GF-D8 (cell line): ENCODE measurements at places on chromosomes 3 and 15.
A peak's percentile ranks its signal among the peaks of the same experiment; 100 is the strongest.

GRCh38 chr15:94674296-94674695, 442.9 kb downstream of the MCTP2 start:
- no peak for DNase-seq

GRCh38 chr3:129377615-129378014, 50.8 kb downstream of the EFCAB12 start:
- DNase-seq = no peak

DNA sequence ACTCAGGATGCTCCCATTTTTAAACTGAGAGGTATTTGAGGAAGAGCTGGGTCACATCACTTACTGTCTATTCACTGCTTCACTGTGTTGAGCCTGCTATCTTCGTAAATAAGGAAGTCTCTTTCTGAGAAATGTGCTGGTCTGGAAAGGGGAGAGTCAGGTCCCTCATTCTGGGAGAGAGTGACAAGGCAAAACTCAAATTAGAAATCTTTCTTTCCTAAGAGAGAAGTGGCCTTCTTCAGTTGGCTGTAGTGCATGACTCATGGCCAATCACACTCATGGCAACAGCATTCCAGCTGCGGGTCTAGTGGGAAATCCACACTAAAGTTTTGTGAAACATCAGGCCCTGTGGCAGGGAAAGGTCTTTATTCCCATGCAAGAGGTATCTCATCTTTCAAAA, 11.5 kb upstream of the TIMP4 start:
- peak; percentile 7 for DNase-seq

GRCh38 chr15:74889390-74889882, 406 bp upstream of the MPI start:
- DNase-seq = peak; percentile 21

DNA sequence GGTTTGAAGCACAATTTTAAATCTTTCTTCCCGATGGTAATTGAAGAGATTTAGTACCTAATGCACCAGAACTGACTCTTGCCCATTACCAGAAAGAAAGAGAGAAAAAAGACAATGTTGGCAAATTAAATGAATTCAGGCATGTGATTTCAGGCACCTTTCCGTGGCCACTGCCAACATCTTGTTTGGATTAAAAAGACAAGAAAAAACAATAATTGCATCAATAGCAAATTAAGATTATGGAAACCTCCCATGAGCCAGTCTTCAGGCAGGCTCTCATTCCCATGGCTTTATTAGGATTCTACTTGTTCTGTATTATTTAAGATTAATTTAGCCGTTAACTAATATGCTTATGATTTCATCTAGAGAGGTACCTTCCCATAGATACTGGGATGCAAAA, 193.0 kb downstream of the GREM1 start:
- no peak for DNase-seq

DNA sequence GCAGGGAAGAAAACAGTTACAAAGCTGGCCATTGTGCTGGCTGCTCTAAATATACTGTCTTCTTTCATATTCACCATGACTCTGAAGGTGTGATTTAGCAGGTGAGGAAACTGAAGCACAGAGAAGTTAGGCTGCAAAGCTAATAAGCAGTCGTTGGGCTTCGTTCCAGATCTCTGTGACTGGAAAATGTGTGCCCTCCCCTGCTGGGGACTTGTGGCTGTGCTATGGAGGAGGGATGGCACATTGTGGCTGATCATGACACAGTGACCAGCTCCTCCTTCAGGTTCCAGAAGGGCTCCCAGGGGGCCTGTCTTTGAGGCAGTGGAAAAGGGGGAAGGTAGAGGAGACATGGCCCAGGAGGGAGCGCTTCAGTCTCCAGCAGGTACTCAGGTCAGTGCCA, 19.2 kb downstream of the PXK start:
- DNase-seq = peak; percentile 89

DNA sequence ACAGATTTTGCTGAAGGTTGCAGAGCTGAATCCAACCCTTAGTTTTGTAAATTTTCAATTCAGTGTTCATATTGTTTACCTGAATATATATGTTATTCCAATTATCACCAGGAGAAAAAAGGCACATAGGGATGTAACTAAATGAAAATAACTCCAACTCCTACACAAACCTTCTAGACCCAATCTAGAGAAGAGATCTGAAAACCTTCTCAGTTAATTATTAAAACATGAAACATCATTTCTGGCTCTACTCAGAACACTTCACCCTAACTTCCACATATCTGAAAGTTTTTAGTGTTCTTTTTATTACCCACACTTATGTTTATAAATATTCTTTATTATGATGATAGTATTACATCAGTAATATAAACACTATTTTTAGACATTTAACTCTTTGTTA, 76.6 kb downstream of the LRRFIP2 start:
- DNase-seq = no peak

DNA sequence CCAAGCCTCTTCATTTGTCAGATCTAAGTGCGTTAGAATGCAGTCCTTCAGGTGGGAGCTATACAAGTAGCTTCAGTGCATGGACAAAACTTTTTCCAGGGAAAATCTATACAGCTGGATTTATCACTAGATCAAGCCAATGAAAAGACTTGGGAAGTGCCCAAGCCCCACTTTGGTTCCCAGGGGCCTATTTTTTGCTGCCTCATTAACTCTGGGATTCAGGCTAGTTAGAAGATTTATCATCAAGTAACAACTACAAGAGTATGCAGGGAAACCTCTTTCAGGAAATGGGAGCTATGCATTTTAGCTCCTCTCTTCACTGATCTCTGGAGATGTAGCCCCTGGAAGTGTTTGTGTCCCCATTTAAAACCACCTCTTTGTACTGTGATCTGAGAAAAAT, 908.8 kb downstream of the SQOR start:
- no peak for DNase-seq

DNA sequence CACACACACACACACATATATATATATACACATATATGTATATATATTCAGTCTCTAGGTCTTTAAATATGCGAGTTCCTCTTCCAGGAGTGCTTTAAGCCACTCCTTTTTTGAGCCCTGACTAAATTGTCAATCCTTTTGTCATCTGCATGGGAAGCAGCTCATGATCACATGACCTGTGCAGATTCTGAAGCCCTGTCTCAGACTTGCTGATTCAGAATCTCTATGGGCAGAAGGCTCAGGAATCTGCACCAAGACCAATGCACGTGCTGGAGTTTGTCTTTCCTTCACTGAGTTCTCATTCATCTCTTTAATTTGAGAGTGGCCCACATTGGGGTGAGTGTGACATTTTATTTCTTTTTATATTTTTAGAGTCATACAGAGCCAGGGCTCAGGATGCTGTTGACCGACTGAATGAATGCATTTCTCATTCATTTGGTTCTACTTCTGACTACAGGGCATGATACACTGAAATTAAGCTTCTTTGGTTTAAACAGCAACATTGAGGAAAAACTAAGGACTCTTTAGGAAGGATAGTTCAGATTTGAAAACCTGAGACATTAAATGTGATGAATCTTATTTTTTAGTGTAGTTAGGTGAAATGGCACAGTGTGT, 307.5 kb downstream of the EDEM1 start:
- no peak for DNase-seq

- peak; percentile 97 for DNase-seq
These were observed 10.0 kb downstream of the GATA2 start for GRCh38 chr3:128482666-128483656.

DNA sequence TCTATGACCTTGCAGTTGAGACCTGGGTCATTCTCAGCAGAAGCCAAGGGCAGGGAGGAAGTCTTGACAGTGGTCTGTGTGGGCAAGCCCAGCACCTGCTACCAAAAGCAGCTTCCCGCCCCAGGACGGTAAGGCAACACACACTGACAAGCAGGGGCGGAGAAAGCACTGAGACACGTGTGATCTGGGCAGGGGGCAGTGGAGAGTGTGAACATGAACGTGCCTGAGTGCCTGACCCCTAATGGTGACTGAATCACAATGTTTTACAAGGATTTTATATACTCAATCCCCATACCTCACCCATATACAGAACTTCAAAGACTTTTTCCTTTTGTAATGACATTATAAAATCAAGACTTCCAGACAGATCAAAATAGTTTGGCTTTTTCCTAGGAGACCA, 35.2 kb downstream of the ANP32A start:
- DNase-seq = no peak

DNA sequence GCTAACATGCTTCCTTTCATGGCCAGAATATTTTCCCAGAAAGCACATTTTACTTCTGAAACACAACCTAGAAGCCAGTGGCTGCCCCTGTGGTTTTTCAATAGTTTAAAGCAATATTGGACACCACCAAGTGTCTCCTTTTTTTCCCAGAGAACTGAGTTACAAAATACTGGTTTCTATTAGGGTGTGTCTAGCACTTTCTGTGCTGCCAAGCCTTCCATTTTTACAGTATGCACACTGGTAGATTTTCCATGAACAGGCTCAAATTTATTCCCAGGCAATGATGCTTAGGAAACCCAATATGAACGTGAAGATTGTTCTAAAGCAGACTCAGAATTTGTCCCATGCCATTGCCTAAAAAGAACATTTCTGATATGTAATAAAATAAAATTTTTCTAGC, 7.2 kb downstream of the TNFAIP8L3 start:
- DNase-seq = no peak

DNA sequence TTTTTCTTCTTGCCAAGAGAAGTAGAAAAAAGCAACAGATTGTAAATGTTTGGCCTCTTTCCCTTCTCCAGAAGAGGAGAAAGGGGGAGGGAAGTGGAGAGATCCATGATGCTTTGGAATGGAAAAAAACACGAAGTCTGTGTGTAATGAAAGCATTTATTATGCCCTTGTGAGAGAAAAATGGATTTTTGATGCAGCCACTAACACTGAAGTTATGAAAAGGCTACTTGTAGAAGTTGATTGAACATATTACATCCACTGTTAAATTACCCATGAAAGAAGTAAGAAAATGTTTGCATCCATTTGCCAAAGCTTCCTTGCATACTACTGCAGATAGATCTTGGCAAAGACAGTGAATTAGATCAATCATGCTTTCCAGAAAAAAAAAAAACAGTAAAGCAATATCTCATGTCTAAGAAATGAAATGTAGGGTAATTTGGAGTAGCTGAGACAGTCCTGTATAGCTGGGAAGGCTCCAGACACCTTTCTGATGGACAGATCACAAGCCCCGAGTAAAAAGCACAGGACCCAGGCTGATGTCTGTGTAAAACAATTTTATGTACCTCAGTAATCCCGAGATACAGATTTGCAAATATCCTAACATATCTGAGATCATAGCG, 295.5 kb downstream of the PLOD2 start:
- DNase-seq = no peak

GRCh38 chr3:155391104-155391503, 97.6 kb upstream of the STRIT1 start:
- DNase-seq = no peak

DNA sequence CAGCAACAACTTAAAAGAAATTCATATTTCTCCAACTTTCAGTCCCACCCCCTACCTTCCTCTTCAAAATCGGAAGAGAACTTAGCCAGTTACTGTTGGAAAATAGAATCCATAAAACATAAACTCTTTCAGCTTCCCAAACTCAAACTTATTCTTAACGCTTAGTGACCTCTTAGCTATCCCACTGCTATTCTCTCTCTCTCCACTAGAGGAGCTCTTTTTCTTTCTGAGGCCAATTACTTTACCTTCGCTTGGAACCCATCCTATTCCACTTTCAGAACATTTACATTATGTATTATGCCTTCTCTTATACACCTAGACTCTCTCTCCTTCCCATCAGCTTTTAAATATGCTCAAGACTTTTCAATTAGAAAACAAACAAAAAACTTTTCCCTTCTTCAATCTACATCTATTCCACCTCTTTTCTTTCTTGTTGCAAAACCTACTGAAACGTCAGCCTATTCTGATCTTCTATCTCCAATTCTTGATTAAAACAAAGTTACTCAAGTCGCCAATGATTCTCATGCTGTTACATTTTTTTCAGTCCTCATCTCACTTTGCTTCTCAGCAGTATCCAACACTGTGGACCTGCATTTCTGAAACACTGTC, 13.4 kb upstream of the GHSR start:
- DNase-seq = no peak

DNA sequence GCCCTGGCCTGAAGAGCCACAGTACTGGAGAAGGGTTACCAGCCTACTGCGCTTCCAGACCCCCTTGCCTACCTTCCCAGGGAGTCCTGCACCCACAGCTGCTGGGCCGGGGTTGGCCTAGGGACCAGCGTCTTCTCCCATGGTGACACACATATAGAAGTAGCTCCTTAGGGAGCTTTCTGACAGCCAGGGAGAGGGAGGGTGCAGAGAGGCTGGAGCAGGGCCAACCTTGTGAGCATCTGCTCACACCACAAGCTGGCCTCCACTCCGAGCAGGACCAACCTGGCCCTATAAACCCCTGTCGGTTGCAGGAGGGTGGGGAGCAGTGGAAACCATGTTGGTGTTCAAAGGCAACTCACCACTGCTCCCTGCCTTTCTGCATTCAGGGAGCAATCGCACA, 35.2 kb downstream of the SRPRB start:
- no peak for DNase-seq

- no peak for DNase-seq
These were observed 29.8 kb downstream of the HOMER2 start for GRCh38 chr15:82922737-82923136.

DNA sequence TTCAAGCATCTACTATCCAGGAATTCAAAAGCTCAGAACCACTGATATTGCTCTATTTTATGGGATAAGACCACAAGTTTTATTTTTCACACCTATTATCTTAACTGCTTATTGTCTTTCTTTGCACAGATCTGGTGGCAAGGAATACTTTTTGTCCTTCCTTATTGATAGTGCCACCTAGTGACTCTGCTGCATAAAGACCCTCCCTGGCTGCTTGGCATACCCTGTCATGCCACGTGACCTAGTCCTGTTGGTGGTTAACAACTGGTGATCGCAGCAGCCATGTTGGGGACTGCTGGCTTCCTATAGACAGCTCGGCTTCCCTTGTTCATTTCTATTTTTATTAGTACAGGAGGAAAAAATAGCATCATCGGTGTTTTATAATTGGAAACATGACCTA, 236.3 kb downstream of the MEX3B start:
- DNase-seq = no peak

GRCh38 chr3:175456466-175456865, 597.3 kb downstream of the NAALADL2 start:
- no peak for DNase-seq

GRCh38 chr15:41961595-41962202, 10.7 kb downstream of the EHD4 start:
- no peak for DNase-seq

DNA sequence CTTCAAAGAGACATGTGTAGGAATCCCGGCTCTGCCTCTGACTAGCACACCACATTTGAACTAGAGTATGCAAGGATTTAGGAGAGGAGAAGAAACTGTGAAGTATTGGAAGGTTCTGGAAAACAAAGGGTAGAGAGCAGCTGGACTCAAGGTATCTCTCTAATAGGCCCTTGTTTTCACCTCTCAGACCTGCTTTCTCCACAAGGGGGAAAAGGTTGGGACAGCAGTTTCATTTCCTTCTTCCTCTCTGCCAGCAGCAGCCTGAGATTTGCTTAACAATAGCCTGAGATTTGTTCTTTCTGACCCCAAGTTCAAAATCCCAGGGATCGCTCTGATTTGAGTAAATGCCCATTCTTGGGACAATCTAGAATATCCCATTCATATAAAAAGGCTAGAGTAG, 430.6 kb upstream of the MCTP2 start:
- no peak for DNase-seq
